Stimulated activated CD4-positive, alpha-beta T cell treated with anti-CD3 and anti-CD28 coated beads, Interleukin-15, amount 100 ng/mL, for 1 hour (primary cell): ENCODE measurements at places on chromosomes 16 and 17.

DNA sequence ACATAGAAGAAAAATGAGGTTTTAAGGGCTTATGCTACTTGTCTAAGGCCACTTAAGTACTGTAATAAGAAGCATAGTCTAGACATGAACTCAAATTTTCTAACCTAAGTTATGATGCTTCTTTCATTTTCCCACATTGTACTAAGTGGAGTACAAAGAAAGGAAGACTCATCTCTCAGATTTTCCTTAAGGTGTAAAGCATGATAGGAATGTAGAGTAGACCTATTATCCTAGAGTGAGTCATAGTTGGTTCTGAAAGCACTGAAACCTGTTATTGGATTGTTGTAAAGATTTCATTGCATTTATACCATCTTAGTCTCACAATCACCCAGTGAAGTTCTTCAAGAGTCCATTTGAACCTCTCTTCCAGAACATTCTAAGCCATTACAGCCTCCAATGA is 343.8 kb downstream of the TOX3 start:
- no peak for DNase-seq

- no peak for DNase-seq
These were observed 49.8 kb upstream of the SCNN1B start for GRCh38 chr16:23252310-23252709.

GRCh38 chr17:15966183-15966878 is 21.4 kb downstream of the ADORA2B start:
- no peak for DNase-seq

DNA sequence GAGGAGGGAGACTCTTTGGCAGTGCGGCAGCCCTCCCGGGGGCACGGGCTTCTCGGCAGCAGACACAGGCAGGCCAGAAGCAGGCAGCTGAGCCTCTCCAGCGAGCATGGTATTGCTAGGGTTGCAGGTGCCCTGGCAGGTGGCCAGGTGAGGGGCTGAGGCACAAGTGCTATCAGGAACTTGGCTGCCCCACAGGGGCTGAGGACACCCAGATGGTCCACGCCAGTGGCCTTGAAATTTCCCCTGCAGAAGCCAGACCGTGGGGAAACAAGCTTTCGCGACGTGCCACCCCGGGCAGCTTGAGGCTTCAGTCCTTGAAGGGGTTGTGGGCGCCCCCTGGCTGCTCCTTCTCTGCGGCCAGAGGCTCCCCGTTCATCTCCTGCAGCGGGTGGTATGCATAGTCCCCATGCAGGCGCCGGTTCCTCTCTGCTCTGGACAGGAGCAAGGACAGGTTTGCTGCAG is 8.5 kb downstream of the NAGPA start:
- no peak for DNase-seq

- DNase-seq, result no peak
These were observed 469.3 kb downstream of the CDH13 start for GRCh38 chr16:83095941-83096692.

DNA sequence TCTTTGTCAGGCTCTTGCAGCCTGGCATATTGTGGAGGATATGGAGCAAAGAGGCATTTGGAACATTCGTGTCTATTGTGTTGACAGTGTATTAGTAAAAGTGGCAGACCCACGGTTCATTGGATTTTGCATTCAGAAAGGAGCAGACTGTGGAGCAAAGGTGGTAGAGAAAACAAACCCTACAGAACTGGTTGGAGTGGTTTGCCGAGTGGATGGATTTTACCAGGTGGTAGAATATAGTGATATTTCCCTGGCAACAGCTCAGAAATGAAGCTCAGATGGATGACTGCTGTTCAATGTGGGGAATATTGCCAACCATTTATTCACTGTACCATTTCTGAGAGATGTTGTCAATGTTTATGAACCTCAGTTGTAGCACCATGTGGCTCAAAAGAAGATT is 44.5 kb downstream of the EFCAB13 start:
- DNase-seq, result no peak

GRCh38 chr17:44599298-44600175 is 42.3 kb downstream of the FZD2 start:
- no peak for DNase-seq

DNA sequence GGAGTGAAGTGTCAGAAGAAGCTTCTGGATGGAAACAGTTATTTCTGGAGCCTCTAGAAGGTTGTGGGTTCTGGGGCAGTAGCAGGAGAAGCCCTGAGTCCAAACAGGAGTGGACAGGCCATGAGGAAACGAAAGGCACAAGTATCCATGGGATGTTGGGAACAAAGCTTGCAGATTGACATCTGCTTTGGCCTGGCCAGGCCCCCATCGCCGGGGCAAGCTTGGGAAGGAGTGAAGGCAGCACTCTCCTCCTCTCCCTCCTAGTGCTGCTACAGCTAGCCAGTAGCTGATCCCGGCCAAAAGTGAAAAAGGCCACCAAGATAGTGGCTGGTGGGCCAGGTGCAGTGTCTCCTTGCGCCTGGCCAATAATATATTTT is 40.4 kb downstream of the B9D1 start:
- no peak for DNase-seq

DNA sequence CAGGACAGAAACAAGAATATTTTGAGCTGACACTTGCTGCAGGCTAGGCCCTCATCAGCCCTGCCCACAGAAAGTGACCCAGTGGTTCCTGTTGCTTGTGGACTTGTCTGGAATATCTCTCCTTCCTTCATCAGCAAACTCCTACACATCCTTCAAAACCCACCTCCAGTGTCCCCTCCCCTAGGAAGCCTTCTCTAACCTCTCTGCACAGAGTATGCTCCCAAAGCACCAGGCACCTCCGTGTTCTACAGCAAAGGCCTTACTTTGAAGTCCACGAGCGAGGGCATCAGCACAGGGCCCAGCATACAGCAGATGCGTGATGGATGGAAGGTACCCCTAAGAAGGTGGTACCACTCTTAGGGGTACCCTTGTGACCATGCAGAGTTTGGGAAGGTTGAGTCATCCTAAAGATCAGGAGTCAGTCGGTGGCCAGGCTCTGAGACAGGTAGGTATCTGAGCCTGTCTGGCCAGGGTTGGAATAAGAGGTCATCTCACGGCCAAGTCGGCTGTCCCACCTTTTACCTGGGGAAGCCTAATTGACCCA is 2.0 kb downstream of the CCDC102A start:
- DNase-seq, result no peak

DNA sequence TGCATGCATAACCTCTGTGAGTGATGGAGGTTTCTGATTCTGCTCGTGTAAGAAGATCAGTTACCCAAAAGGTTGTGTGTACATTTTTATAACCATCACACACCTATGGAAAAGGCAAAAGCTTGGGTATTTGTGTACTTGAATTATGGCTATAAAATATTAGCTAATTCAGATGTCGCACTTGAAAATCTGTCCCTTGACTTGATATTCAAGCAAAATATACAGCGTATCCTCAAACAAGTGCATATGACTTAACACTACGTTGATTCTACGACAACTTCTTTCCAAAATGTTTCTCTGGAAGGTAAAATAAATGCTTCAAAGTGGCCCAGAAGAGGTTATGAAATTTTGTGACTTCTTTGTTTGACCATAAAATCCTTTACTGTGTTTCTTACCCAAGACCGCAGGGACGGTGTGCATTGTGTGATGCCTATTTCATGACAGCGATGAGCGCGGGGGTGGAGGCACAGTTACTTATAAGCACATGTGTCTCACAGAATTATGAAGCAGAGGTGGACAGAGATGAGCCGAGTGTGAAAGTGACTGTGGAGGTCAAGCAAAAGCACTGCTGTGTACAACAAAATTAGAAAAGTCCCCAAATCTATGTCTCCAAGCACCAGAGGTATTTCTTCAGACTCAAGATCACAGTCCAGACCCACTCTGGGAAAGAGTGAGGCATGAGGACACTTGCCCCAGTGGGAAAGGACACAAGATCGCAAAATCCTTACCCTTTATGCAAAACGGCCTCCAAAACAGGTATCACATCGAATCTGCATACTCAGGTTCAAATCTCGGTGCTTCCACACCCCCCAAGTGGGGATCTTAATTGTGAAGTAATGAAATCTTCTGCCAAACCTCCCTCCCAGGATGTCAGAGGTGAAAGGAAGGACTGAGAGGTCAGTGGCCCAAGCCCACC is 4.1 kb upstream of the HOXB9 start:
- DNase-seq, result no peak

- no peak for DNase-seq
These were observed 101.0 kb downstream of the SYCE1L start for GRCh38 chr16:77300256-77300655.

DNA sequence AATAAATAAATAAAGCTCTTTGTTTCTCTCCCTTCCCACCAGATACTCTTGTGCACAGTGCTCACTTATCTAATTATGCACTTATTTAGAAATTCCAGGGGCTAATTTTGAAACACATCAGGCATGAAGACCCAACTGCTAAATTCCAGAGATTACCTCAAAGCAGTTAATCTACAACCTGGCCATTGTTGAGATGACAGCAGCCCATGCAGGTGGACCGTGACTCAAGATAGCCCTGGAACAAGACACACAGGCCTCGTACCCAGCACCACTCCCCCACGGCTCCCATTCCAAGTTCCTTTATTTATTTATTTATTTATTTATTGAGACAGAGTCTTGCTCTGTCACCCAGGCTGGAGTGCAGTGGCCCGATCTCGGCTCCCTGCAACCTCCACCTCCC is 60.1 kb upstream of the NPEPPS start:
- DNase-seq, result no peak

GRCh38 chr16:85940214-85940613 is 41.3 kb downstream of the IRF8 start:
- DNase-seq, result no peak

DNA sequence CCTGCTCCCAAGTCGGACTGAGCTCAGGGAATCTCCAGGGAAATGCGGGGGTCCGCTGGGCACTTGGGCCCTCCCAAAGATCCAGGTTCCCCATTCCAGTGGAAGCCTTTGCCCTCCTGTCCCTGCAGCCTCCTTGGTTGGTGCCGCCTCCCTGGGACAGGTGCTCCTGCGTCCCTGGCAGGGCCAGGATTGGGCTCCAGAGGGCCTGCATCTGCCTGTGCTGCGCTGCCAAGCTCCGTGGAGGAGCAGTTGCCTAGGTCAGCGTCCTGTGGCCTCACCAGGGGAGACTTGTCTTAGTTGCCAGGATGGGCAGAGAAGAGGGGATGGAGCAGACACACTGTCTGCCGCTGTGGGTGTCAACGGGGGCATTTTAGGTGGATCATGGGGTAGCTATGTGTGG is 67.1 kb downstream of the MSI2 start:
- DNase-seq, result no peak

- no peak for DNase-seq
These were observed 688.8 kb upstream of the SALL1 start for GRCh38 chr16:51839727-51840462.

DNA sequence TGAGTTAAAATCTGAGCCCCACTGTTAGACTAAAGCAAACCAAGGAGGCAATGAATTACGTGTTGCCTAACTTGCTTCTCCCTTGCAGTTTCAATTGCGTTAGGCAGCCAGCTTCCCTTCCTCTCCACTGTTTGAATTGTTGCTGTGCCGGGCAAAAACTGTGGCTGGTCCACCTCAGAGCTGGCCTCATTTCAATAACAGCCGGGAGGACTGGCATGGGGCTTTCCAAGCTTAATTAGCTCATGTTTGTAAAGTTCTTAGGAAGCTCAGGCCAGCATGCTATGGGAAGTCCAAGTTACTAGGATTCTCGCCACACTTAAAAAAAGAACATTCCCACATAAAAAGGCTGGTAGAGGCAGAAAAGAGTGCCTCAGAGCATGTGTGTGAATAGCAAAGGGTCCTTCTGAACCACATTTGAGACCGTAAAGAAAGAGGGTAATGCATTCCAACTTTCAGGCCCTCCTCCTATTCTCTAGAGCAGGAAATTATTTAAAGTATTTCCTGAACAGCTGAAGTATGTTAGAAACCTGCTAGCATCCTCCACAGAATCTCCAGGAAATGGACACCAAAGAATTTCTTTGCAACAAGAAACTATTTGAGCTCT is 79.0 kb upstream of the SMURF2 start:
- DNase-seq, result no peak

GRCh38 chr16:6206080-6206479 is 1108.5 kb upstream of the EEF2KMT start:
- DNase-seq, result no peak
